MCF 10A (cell line): ENCODE measurements at places on chromosomes 16 and 17. TPM values are rescaled to one million over a fixed set of nuclear protein-coding genes. Genes with fewer than 3 reads are reported as not detected.
A peak's percentile ranks its signal among the peaks of the same experiment; 100 is the strongest.

Gene SDR42E2
- total RNA-seq = not detected in 2 replicates

Gene USP43
- 1.9 and 3.2 TPM in 2 replicates for total RNA-seq

Gene PIPOX
- total RNA-seq = not detected in 2 replicates

Gene LITAFD
- not detected in 2 replicates for total RNA-seq

Gene NOL11
- total RNA-seq = 45.4 and 50.4 TPM in 2 replicates

Gene CCDC200
- total RNA-seq = not detected in 2 replicates

Gene PRSS27
- total RNA-seq = 5.8 and 6.3 TPM in 2 replicates

Gene FNDC8
- total RNA-seq = not detected in 2 replicates

Gene HGS
- total RNA-seq = 160 and 178 TPM in 2 replicates

Gene UTS2R
- not detected in 2 replicates for total RNA-seq

GRCh38 chr17:79627766-79628690 lies 17.2 kb upstream of the RBFOX3 start:
- no peak overlapping the region for H3K27ac ChIP-seq
- no peak overlapping the region for H3K4me3 ChIP-seq
- no peaks in the 10 kb centered on the region for H3K4me1 ChIP-seq
- DNase-seq = no peak
- H3K36me3 ChIP-seq = no peaks in the 10 kb centered on the region

DNA sequence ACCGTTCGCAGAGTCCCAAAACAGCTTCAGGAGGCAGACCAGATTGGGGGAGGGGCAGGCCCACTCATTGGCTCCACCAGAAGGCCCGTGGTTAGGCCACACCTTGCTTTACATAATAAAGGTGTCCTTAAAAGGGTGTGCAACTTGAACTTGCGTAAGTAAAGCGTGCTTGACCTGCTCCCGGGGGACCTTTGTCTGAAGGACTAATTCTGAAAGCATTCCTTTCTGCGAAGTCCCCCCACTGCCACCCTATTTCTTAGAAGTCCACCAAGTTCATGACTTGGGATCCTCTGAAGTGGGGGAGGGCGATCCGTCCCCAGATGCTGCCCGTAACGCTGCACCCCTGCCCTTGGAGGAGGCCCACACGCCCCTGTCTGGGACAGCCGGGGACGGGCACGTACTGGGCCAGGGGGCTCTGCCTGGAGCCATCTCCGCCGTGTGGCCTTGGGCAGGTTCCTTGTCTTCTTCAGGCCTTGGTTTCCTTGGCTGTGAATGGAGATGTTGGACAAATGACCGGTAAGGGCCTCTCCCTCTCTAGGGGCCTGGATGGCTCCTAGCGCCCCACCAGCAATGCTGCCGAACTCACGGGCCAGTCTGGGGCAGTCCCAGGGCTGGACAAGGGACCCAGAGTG lies 823 bp upstream of the ZNF469 start:
- H3K4me1 ChIP-seq = no peaks in the 10 kb centered on the region
- no peaks in the 10 kb centered on the region for H3K27me3 ChIP-seq
- peaks cover 6% of the 10 kb centered on the region for H3K36me3 ChIP-seq
- H3K27ac ChIP-seq = no peak overlapping the region

DNA sequence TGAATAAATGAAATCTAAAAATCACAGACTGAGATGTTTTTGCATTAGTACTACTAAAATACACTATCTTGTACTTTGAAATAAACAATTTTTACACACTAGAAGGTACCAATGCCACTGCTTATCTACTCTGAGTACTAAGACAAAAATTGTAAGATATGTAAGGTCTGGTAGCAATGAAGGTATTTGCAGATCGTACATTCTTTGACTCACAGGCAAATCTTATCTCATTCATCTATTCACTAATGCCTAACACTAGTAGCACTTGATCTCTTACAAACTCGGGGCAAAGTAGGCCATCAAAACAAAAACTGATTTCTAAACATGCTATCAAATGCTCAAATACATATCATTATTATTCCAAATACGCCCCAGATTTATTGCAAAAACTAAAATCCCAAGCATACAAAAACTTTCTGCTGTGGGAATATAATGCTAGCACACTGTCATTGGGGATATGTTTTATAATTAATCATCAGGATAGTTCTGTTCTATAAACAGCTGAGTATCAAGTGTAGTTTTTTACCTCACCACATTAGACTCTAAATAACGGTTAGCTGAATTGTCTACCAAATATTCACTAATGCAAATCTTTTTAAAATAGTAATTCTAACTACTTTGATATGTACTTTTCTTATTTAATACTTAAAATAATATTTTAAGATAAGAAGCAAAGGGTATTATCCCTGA lies 68.0 kb downstream of the MED13 start:
- H3K4me1 ChIP-seq = peaks cover 6% of the 10 kb centered on the region
- H3K27ac ChIP-seq = no peak overlapping the region
- peaks cover 71% of the 10 kb centered on the region for H3K36me3 ChIP-seq
- DNase-seq = no peak

- H3K4me1 ChIP-seq = no peaks in the 10 kb centered on the region
- DNase-seq = no peak
- no peak overlapping the region for H3K4me3 ChIP-seq
- no peak overlapping the region for H3K27ac ChIP-seq
Measured at GRCh38 chr16:84540194-84540593, 35.7 kb upstream of the MEAK7 start.

- no peaks in the 10 kb centered on the region for H3K4me1 ChIP-seq
- peaks cover 52% of the 10 kb centered on the region for H3K36me3 ChIP-seq
- H3K27ac ChIP-seq = peak overlapping the region; percentile 23
- no peaks in the 10 kb centered on the region for H3K27me3 ChIP-seq
- no peak for DNase-seq
Measured at GRCh38 chr17:82097184-82097918, 685 bp downstream of the FASN start.

DNA sequence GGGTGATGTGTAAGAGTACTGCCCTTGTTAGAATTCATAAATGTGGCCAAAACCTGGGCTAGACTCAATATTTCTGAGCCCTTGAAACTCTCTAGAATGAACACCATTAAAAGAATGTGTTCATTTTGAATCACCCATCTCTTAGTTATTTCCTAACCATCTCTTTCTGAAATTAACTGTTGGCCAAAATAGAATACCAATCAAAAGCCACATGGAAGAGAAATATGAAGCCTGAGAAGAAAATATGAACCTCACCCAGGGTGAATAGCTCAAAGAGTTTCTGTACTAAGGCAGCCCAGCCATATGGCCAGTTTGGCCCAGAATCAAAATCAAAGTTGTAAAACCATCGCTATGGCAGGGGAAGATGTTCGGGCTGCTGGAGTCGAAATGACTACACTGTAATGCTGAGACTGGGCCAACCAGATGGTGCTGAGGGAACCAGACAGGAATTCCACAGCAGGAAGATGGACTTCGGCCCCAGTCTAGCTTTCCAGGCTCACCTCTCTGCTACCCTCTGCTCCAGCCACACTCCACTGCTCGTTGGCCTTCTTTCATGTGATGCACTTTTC lies 154.3 kb upstream of the ZFHX3 start:
- H3K27ac ChIP-seq = no peak overlapping the region
- no peak overlapping the region for H3K4me3 ChIP-seq
- H3K27me3 ChIP-seq = no peaks in the 10 kb centered on the region
- peaks cover 11% of the 10 kb centered on the region for H3K4me1 ChIP-seq
- H3K36me3 ChIP-seq = no peaks in the 10 kb centered on the region

- no peaks in the 10 kb centered on the region for H3K36me3 ChIP-seq
- DNase-seq = no peak
- peaks cover 16% of the 10 kb centered on the region for H3K4me1 ChIP-seq
- no peak overlapping the region for H3K4me3 ChIP-seq
- no peak overlapping the region for H3K27ac ChIP-seq
Measured at GRCh38 chr17:66633317-66633965, 201.5 kb upstream of the CACNG5 start.

- no peak within 1 kb of the TSS for H3K4me3 ChIP-seq
- H3K4me1 ChIP-seq = peaks cover 16% of the 10 kb centered on the region
- DNase-seq = no peak
- H3K27ac ChIP-seq = no peak within 1 kb of the TSS
Measured at GRCh38 chr16:29777576-29778350, at the start of gene ZG16. Gene ZG16, plus strand, starts transcription at chr16:29778256. Its CDS starts 1,011 bp downstream, at chr16:29779267.

- peak overlapping the region; percentile 44 for H3K4me3 ChIP-seq
- H3K27me3 ChIP-seq = no peaks in the 10 kb centered on the region
- peak overlapping the region; percentile 77 for H3K27ac ChIP-seq
- H3K4me1 ChIP-seq = peaks cover 14% of the 10 kb centered on the region
- DNase-seq = peak; percentile 63
Measured at GRCh38 chr17:8408371-8408770, 10.7 kb upstream of the RNF222 start.

GRCh38 chr17:16888413-16889087 lies 83.4 kb downstream of the TNFRSF13B start:
- H3K27ac ChIP-seq = no peak overlapping the region
- H3K27me3 ChIP-seq = no peaks in the 10 kb centered on the region
- DNase-seq = no peak
- H3K4me3 ChIP-seq = no peak overlapping the region
- H3K36me3 ChIP-seq = peaks cover 6% of the 10 kb centered on the region

- H3K36me3 ChIP-seq = no peaks in the 10 kb centered on the region
- no peaks in the 10 kb centered on the region for H3K27me3 ChIP-seq
- no peak overlapping the region for H3K27ac ChIP-seq
- DNase-seq = no peak
Measured at GRCh38 chr17:16417896-16418684, 2.7 kb downstream of the TRPV2 start.

GRCh38 chr16:30382111-30382881 lies at the start of gene SEPTIN1:
Gene SEPTIN1, minus strand, starts transcription at chr16:30382561. Its CDS starts 19 bp downstream, at chr16:30382542.
- no peak for DNase-seq
- H3K4me1 ChIP-seq = peaks cover 9% of the 10 kb centered on the region
- no peak within 1 kb of the TSS for H3K27ac ChIP-seq
- H3K27me3 ChIP-seq = no peaks in the 10 kb centered on the region
- no peak within 1 kb of the TSS for H3K4me3 ChIP-seq
- H3K36me3 ChIP-seq = peaks cover 20% of the 10 kb centered on the region

DNA sequence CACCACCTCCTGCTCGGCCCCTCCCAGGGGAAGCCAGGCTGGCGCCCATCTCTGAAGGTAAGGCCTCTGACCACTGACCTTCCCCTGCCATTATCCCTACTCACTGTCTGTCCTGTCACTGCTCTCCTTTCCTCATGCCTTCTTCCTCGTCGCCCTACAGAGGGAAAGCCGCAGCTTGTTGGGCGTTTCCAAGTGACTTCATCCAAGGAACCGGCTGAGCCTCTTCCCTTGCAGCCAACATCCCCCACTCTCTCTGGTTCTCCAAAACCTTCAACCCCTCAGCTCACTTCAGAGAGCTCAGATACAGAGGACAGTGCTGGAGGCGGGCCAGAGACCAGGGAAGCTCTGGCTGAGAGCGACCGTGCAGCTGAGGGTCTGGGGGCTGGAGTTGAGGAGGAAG lies 3.0 kb downstream of the COA3 start:
- no peak overlapping the region for H3K4me3 ChIP-seq
- DNase-seq = no peak
- H3K27me3 ChIP-seq = no peaks in the 10 kb centered on the region
- H3K27ac ChIP-seq = no peak overlapping the region

GRCh38 chr17:72998343-72998742 lies 94.1 kb downstream of the SLC39A11 start:
- H3K36me3 ChIP-seq = no peaks in the 10 kb centered on the region
- no peak overlapping the region for H3K4me3 ChIP-seq

- H3K4me3 ChIP-seq = peak overlapping the region; percentile 99
- no peaks in the 10 kb centered on the region for H3K27me3 ChIP-seq
- peaks cover 48% of the 10 kb centered on the region for H3K36me3 ChIP-seq
- peaks cover 20% of the 10 kb centered on the region for H3K4me1 ChIP-seq
- peak; percentile 30 for DNase-seq
Measured at GRCh38 chr17:40122136-40122998, 596 bp downstream of the MSL1 start.

DNA sequence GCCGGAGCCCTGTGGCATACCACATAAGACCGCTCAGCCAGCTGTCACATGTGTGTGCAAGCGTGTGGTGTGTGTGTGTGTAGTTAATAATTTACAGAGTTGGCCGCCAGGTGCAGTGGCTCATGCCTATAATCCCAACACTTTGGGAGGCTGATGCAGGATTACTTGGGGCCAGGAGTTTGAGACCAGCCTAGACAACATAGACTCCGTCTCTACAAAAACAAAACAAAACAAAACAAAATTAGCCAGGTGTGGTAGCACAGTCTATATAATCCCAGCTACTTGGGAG lies 20.4 kb downstream of the SOCS1 start:
- no peak for DNase-seq
- no peaks in the 10 kb centered on the region for H3K36me3 ChIP-seq
- no peaks in the 10 kb centered on the region for H3K27me3 ChIP-seq

DNA sequence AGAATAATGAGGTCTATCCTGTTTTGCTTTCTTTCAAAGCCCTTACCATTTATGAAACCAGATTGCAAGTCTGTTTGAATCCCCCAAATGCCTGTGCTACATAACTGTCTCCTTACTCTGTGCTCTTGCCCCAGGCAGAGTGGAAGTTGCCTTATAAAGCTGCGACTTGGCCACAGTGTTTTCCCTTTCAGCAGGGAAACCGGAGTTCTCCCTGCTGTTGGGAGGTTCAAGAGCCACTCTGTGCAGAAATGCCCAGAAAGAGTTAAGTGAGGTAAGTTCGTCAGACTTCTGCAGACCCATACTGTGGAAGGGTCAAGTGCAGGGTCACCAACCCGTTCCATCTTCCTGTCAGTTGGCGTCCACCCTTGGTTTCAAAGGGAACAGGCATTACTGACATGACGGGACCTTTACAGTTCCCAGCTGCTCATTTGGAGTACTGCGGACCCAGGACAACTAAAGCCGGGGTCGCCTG lies 508.9 kb downstream of the WWOX start:
- peaks cover 21% of the 10 kb centered on the region for H3K4me1 ChIP-seq
- H3K27me3 ChIP-seq = no peaks in the 10 kb centered on the region
- no peak for DNase-seq
- no peak overlapping the region for H3K4me3 ChIP-seq

DNA sequence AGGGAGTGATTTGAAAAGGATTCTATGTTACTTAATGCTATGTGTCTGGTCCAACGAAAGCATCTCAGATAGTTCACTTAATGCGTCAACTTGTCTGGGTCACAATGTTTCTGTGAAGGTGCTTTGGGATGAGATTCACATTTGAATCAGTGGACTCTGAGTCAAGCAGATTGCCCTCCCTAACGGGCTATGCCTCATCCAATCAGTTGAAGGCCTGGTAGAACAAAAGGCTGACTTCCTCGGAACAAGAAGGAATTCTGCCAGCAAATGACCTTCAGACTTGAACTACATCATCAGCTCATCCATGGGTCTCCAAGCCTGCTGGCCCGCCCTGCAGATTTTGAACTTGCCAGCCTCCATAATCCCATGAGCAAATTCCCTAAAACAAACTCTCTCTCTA lies 15.2 kb downstream of the EMP2 start:
- no peaks in the 10 kb centered on the region for H3K36me3 ChIP-seq
- no peak overlapping the region for H3K27ac ChIP-seq
- H3K4me3 ChIP-seq = no peak overlapping the region
- no peaks in the 10 kb centered on the region for H3K4me1 ChIP-seq

DNA sequence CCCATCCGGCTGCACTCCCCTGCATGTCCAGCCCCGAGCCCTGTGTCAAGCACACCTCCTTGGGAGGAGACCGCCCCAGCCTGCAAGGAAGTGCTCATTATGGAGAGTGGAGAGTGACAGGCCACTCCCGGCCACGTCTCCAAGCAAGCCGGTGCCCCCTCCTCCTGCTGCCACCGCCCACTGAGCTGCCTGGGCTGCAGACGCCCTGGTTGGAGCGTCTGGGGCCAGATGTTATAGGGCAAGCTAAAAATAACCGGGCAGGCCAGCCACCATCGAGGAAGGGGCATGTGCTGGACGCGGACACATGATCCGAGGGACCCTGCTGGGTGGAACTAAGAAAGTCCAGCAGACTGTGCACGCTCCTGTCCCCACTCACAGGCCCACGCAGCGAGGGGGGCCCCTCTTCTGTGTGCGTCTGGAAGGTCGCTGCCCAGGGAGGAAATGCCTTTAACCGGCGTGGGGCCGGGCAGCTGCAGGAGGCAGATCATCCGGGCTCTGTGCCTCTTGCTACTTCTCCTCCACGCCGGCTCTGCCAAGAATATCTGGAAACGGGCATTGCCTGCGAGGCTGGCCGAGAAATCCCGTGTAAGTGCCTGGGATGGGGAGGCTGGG lies at the start of gene WFDC1:
Gene WFDC1 (plus strand): TSS at position 348 of the 612 bp plus-strand sequence. CDS start 94 bp downstream, at position 442.
- H3K36me3 ChIP-seq = no peaks in the 10 kb centered on the region
- H3K27me3 ChIP-seq = peaks cover 61% of the 10 kb centered on the region
- no peak for DNase-seq
